ENCODE measurements at places on chromosomes 2 and 18.
A peak's percentile ranks its signal among the peaks of the same experiment; 100 is the strongest.

DNA sequence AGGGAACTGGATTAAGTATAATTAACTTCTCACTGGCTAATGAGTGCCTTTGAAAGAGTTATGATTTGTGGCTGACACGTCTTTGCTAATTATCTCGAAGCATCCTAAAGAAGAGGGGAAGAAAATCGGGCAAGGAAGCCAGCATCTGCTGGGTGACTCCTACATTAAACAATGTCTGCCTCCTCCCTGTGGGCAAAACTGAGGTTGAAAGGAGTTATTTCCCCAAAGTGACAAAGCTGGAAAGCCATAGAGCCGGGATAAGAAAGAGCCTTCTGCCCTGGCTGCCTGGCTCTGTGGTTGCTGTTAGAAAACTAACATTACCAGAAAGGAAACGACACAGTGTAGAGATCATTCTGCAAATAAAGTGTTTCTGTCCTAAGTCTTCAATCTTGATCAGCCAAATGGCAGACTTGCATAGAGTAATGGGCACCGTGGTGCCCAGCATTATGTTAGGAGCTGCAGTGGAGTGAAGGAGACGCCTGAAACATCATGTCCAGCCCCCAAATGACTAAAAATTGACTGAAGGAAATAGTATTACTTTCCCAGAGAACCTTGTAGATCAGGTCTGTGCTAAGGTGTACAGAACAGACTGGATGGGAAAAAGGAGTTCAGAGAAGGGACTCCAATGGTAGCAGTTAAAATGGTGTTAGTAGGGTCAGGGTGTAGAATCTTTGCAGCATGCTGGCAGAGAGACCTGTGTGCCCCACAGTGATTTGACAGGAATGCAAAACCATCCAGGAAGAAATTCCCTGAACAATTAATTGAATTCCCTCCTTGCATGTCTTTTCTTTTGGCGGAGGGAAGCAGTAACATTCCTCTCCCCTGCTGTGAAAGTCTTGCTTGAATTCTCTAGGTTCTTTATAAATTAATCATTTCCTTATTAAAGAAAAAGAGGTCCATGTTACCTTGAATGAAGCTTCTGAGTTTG lies 44.4 kb downstream of the ALPK2 start:
- DNase-seq = no peak

DNA sequence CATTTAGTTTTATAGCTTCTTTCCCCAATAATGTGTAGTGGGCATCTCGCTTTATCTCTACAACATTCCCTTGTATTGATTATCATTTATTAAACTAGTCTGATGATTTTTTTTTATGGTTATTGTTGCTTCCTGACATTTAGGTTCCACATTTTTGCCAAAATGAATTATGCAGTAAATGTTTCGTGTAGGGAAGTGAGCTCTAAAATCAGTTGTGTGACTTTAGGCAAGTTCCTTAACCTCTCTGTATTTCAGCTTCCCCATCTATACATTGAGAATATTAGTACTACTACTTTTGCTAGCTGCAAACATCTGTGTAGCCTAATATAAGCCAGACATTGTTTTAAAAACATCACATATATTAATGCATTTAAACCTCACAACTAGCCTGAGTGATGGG lies 22.9 kb downstream of the SOCS6 start:
- DNase-seq = no peak

DNA sequence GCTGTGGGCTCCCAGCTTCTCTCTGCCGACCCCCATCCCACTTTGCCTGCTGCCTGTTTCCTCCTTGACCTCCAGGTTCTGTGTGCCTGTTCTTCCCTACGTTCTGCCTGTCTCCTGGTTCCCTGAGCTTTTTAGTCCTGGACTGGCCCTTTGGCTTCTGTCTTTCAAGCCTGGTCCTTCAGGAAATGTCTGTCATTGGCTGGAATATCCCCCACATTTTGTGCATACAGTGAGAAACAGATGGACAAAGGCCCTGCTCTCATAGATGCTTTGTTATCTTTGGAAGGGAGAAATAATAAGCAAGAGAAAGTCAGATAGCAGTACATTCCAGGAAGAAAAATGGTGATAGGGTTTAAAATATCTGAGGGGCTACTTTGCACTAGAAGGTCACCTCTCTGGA lies 5.7 kb downstream of the MGAT5 start:
- no peak for DNase-seq

GRCh38 chr18:50424877-50425690 lies 50.2 kb downstream of the SKA1 start:
- DNase-seq = no peak

- DNase-seq = no peak
Measured at GRCh38 chr18:49161627-49162026, 210.9 kb upstream of the SMAD7 start.

DNA sequence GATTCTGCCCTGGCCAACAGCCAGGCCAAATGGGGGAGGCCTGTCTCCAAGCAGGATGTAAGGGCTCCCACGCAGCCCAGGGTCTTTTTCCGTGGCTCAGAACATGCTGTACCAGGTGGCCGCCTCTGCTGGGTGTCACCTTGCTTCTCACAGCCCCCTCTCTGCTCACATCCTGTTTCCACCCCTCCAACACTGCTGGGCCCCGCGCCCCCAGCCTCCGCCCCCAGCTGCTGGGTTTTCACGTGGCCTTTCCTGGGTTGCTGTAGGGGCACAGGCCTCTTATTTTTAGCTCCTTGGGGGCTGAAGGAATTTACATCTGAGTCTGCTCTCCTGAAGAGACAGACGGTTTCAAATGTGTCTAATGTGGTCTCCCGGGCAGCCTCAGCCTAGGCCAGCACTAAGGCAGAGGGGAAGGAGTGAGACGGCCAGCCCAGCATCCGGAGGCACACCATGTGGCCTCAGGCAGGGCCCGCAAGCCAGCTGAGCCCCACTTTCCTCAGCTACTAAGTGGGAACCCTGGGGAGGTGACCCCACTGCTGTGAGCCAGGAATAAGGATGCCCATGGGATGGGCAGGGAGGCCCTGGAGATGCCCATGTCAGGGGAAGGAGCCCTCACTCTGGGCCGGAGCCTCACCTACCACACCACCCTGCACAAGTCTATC lies 18.7 kb upstream of the DUSP2 start:
- peak; percentile 48 for DNase-seq

GRCh38 chr18:25164211-25164847 lies 187.6 kb downstream of the ZNF521 start:
- DNase-seq = no peak

DNA sequence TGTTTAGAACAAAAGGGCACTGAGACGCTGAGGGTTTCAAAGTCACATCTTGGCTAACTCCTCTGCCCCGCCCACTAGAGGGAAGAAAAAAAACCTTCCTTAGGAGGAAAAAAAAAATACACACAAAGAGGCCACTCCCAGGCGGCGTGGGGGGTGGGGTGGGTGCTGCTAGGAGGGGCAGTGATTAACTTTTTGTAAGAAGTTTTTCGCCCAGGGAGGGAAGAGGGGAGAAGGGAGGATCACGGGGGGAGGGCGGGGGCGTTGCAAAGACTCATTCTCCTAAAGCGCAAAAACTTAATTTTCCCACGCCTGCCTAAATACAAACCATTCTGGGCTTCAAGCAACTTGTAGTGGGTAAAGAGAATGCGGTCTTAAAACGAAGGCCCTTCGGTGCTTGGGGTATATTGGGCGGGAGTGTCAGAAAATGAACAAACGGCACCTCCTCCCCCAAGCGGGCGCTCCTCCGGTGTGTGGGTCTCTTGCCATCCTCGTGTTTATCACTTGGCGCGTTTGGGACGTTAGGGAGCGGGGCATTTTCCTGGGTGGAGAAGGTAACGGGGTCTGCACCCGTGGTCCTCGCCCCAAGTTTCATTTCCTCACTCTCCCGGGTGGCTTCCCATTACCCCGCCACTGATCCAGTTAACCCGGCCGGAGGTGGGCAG lies 1.7 kb downstream of the CXCR4 start:
- peak; percentile 83 for DNase-seq

DNA sequence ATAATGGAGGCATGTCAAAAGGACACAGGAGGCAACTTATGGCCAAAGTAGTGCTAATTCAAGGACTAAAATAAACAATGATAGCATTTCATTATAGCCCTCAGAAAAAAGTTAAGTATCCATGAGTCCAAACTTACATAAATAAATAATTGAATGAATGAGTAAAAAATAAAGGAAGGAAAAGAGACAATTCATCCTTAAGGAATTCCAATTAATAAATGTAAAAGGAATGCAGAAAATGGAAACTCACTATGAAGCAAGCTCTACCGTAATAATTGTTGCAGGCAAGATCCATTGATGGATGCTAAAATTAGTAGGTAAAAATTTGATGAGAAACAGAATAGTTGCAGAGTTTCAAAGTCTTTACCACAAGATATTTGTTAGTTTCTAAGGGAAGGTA lies 88.2 kb upstream of the RAPGEF4 start:
- no peak for DNase-seq
